ENCODE measurements at places on chromosomes 4 and X.

- no peak for DNase-seq
Observed at GRCh38 chrX:154350429-154351182, 23.8 kb downstream of the FLNA start.

- no peak for DNase-seq
Observed at GRCh38 chr4:6381571-6382123, 90.8 kb downstream of the PPP2R2C start.

DNA sequence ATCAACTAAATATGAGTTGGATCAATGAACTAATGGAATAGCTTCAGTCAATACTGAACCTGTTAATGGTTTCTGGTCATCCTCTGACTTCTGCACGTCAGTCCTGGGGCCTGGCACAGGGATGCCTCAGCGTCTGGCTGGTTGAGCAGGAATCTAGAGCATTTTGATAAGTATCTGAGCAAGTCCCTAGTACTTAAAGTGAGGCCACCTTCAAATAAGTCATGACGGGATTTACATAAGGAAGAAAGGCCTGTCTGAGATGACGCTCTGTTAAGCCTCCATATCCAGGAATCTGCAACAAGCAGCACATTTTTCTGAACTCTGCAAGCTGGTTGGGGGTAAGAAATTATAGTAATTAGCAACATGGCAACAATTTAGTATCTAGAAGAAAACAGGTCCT, 83.2 kb upstream of the TBC1D9 start:
- DNase-seq = no peak

DNA sequence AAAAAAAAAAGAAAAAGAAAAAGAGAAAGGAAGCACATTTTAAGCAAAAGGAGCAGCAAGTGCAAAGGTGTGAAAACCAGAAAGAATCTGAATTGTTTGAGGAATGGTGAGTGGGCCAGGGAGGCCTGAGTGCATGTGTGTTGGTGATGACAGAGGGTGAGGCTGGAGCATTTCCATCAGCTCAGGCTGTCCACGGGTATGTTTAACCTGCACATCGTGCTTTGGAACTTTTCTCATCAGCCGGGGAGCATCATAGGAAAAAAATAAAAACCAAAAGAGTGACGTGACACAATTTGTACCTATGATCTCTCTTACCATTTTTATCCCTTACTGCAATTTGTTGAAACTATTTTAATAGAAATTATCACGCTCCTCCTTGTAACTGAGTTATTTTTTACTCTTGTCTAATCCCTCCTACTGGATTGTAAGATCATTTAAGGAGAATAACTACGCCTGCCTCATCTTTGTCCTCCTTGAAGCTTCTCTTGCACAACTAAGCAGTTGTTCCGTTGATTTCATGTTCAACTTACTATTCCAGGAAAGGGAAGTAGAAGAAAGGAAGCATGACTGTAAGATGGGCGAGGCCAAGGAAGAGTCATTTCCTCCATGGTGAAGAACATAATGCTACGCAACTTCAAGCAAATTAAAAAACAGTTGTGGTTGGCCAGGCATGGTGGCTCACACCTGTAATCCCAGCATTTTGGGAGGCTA, 7.0 kb downstream of the PALLD start:
- DNase-seq = no peak

DNA sequence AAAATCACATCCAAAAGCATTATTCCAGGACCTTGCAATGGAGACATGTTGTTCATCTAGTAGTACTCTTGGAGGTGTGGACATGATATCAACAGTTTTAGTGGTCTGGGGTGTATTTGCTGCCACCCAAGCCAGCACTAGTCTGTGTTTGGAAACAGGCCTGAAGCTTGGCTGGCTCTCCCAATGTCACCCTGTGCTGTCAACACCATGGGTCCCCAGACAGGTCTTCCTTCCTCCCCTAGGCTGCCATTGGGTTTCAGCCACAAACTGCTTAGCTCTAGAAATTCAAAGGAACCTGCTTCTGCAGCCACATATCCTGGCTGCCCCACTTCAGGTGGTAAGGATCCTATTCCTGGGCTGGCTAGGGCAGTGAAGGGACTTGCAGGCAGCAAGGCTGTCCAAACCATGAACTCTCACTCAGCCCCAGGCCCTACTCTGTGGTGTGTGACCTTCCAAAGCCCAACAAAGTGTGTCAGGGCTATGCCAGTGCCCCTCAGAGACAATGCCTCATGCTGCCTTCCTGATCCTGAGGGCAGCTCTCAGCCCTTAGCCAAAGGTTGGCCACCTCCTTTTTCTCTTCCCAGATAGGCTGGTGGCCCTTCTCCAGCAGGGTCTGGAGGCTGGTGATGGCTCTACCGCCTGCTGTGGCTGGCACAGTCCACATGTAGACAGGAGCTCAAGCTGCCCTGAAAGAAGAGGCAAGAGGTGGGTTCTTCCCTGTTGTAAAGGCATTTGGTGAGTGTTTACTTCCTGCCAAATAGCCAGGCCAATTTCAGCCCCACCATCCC, 18.3 kb downstream of the AMER1 start:
- no peak for DNase-seq

DNA sequence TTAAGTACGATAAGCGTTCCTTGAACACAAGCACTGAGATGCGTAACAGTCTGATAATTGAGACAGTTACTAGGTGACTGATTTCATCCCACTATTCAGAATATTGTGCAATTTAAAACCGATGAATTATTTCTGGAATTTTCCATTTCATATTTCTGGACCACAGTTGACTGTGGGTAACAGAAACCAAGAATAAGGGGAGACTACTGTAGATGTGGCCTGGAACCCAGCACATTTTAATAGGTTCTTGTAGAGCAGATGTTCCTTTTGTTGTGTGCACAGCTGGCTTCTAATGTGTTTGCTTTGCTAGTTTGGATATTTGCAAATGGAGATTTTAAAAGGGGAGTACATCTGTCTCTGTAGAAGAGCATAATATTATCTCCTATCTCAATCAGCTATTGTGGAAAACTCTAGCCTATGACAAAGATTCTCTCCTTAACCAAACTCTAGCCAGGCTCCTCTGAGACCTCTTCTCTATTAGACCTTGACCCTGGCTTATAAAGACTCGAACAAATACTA, 16.4 kb downstream of the NAAA start:
- no peak for DNase-seq

DNA sequence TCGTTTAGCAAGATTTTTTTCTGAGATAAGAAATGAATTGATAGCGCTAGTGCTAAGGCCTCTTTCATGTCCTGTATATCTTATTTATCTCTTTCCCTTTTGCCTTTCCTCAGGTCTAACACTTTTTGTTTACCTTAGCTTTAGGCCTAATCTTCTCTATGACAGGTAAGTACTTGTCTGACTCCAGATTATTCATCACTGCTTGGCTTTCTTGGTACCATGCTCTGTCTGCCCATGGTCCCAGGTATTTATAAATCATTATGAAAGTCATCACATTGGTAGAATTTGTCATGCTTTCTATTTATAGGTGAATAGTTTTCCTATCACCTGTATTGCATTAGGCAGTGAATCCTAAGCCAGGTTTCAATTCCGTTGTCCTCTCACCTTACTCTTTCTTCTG, 99.5 kb upstream of the CTSO start:
- DNase-seq = no peak

DNA sequence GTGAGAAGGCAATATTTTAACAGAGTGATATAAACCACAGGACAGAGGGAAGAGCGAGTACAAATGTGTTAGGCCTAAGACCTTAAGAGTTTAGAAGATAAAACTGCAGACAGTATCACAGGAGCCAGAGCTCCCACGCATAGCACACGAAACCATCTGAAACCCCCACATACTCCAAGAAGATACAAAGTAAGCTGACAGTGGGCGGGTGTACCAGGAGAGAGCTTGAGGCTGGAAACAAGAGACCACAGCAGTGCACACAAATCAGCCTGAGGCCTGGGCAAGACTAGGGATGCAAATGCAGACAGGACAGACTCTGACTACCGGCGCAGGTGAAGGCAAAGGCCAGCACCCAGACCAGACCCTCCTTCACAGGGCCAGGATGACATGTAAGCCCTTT, 54.1 kb upstream of the ARHGAP24 start:
- no peak for DNase-seq

- no peak for DNase-seq
Observed at GRCh38 chr4:10998846-10999245, 314.3 kb upstream of the CLNK start.

DNA sequence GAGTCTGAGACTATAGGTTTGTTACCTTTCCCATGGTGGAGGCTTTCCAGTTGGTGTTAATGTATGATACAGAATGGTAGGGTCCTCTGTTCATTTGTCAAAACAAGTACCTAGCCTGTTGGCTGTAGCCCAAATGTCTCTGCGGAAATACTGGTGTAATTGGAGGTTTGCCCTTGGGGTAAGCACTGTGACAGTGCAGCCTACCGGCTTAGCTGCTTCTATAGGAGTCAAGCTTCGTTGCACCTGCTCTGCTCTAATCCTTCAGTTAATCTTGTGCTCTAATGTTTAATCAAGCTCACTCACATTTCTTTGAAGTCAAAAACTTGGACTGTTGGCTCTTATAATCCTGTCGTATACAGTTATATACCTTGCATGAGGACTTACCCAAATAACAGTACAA, 203.4 kb downstream of the CCNG2 start:
- DNase-seq = no peak

DNA sequence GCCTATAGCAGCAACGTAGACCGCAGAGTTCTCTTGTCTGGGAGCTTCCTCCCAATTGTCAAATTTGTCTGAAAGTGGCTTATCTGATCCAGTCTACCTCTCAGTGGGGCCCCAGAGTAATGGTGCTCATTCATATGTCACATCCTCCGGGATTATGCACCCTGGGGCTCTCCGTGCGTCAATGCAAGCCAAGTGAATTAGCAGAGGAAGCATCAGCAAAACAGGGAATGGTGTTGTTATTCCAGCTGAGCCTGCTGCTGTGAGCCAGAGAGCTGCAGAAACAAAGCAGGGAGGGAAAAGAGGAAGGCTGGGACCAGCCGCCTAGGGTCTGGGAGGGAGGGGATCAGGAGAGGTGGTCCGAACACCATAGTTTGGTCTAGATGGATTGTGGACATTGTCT, 95.2 kb downstream of the CLNK start:
- DNase-seq = no peak

GRCh38 chr4:98802770-98803198, 126.1 kb downstream of the EIF4E start:
- no peak for DNase-seq

DNA sequence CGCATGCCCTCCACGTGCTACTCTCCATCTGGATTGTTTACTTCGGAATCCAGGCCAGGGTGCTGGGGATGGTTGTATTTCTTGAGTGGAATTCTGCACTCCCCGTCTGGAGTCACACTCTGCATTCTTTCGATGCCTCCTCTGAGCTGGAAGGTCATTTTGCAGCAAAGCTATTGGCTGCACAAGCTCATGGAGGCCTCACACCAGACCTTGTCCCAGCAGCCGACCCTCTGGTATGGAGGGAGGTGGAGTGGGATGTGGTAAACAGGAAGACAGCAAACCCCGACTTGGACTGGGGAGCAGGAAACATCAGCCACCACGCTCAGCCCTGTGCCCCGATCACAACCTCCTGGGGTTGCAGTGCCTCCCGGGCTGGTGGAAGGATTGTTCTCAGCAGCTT, 225.3 kb upstream of the LNX1 start:
- DNase-seq = no peak

GRCh38 chr4:24453951-24454350, 130.4 kb downstream of the DHX15 start:
- DNase-seq = no peak

GRCh38 chr4:180688480-180688879, 1554.7 kb upstream of the TENM3 start:
- no peak for DNase-seq

- no peak for DNase-seq
Observed at GRCh38 chrX:142184756-142185602, 20.1 kb downstream of the MAGEC2 start.

- DNase-seq = peak; percentile 76
Observed at GRCh38 chr4:10117359-10118047, 904 bp upstream of the WDR1 start.

GRCh38 chr4:90584051-90584450, 456.9 kb downstream of the CCSER1 start:
- no peak for DNase-seq

- DNase-seq = no peak
Observed at GRCh38 chr4:158302076-158302866, 92.0 kb downstream of the TMEM144 start.

- no peak for DNase-seq
Observed at GRCh38 chr4:177016541-177017141, 223.9 kb upstream of the VEGFC start.

DNA sequence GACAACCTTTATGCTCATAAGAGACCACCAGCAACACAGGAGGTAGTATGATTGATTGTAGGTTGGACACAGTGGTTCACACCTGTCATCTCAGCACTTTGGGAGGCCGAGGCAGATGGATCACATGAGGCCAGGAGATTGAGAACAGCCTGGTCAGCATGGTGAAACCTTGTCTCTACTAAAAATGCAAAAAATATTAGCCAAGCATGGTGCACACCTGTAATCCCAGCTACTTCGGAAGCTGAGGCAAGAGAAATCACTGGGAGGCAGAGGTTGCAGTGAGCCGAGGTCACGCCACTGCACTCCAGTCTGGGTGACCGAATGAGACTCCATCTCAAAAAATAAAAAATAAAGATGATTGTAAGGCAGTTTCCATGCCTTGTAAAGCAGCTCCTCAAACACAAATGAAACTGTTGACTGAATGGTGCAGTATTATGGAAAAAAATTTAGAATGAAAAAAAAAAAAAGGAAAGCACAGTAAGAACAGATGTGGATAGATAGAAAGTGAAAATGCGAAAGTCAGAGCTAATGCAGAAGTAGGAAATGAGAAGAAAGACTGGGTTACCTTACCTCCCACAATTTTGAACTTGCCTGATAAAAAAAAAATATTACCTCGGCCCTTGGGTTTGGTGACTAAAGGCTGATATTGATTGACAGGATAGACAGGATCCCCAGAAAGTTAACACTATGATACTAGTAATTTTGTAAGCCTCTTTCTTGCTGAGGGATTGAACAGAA, 249.2 kb upstream of the TRAM1L1 start:
- DNase-seq = no peak

DNA sequence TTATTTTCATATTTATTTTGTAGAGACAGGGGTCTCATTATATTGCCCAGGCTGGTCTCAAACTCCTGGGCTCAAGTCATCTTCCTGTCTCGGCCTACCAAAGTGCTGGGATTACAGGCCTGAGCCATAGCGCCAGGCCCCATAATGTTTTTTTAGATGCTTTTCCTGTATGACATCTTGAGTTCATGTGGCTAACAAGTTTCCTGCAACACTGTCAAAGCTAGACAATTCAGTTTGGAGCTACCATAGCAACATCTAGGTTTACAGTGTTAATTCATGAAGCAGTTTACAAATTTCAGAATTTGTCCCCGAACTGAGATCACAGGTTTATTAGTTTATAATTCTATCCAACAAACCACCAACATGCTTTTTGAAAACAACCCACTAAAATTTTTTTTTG, 6.4 kb upstream of the IL13RA2 start:
- no peak for DNase-seq

GRCh38 chr4:124997124-124997523, 284.6 kb upstream of the ANKRD50 start:
- DNase-seq = no peak

DNA sequence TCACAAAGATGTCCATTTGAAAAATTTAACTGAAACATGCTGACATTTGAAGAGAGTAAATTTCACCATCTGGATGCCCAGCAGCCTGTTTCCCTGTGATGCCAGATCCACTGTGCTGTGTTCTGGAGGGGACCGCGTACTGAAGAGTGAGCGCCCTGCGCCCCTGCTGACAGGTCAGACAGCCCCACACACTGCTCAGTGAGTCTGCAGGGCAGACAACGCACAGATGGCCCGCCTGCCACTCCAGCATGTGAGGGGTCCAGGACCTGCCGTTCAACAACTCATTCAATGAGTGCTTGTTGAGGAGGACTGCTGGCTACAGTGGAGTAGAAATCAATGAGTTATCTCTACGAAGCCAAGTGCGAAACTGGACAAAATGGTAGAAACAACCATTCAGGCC, 49.2 kb downstream of the FGFRL1 start:
- no peak for DNase-seq
